Uterus (tissue), 4 donors: ENCODE measurements at places on chromosomes 1 and 21. TPM values are rescaled to one million over a fixed set of nuclear protein-coding genes. Genes with fewer than 3 reads are reported as not detected.
A peak's percentile ranks its signal among the peaks of the same experiment; 100 is the strongest.

The LRRN2 gene
- 1.3 TPM for total RNA-seq

DNA sequence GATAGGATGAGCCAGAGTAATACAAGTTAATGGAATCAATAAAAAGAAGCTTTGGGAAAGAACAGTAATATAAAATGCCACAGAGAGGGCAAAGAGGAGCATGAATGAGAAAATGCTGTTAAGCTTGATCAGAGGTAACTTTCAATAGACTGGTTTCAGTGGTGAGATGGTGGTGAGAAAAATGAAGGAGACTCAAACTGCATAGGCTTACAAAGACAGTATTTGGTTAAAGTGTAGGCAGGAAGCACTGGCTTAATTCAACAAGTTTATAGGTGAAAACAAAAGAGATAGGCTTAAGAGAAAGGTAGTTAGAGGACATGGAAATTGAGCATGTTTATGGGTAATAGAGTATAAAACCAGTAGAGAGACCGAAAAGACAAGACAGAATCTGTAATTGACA, 298.6 kb upstream of the ADAMTS5 start:
- H3K4me1 ChIP-seq = peaks cover 4% of the 10 kb centered on the region
- no peak overlapping the region for H3K4me3 ChIP-seq
- no peaks in the 10 kb centered on the region for H3K36me3 ChIP-seq
- H3K27ac ChIP-seq = peak overlapping the region; percentile 84

DNA sequence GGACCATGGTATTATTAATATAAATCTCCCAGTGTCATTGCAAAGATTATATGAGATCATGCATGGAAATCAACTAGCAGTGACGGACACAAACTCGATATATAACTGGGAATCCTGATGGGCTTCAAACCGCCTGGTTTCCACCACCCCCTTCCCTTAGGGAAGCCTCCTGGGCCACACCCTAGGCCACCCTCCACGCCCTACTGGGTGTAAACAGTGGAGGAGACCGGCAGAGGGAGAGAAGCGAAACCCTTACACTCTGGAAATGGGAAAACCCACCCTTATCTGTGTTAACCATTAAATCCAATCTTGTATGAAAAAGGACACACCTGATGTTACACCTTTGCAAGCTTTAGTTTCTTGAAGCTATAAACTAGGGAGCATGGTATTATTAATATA, 595 bp upstream of the ZNHIT6 start:
- peak overlapping the region; percentile 59 for H3K4me3 ChIP-seq
- H3K27me3 ChIP-seq = no peaks in the 10 kb centered on the region

- H3K27me3 ChIP-seq = no peaks in the 10 kb centered on the region
- DNase-seq = no peak
- H3K27ac ChIP-seq = no peak overlapping the region
- no peak overlapping the region for H3K4me3 ChIP-seq
These were observed 11.3 kb downstream of the MAP7D1 start for GRCh38 chr1:36166938-36167905.

DNA sequence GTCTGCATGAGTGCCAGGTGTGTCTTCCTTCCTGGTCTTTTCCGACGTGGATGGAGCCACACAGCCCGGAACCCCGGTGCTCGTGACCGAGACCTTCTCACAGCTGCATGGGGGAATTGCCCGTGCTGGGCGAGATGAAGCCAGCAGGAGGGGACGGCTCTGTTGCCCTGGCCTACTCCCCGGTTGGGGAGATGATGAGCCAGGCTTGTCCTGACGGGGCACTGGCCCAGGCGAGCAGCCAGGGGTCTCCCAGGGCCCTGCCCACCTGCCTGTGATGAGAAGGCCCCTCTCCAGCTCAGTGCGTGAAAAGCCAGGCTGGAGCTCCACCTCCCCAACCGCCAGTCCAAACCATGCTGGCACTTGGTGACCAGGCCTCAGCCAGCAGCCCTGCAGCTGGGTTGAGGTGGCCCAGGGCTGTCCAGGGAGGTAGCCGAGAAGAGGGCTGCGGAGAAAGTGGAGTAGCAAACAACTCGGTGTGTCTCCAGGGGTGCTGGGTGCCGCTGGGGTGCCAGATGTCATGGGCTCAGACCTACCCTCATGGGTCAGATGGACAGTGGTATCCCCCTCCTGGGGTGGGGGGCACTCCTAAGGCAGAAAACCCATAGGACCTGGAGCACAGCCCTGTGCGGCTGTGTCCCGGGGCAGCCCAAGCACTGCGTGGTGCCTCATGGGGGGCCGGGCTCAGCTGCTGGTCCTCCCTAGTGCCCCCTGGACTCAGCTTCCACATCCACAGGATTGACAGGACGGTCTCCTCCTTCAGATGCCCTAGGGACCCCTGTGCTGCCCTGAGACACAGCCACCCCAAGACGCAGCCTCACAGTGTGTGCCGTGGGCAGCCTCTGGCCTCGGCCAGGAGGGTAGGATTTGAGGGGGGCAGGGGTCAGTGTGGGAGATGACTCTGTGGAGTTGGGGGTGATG, 26.1 kb downstream of the PRDM16 start:
- no peaks in the 10 kb centered on the region for H3K36me3 ChIP-seq
